ENCODE measurements at places on chromosomes 4 and X.

DNA sequence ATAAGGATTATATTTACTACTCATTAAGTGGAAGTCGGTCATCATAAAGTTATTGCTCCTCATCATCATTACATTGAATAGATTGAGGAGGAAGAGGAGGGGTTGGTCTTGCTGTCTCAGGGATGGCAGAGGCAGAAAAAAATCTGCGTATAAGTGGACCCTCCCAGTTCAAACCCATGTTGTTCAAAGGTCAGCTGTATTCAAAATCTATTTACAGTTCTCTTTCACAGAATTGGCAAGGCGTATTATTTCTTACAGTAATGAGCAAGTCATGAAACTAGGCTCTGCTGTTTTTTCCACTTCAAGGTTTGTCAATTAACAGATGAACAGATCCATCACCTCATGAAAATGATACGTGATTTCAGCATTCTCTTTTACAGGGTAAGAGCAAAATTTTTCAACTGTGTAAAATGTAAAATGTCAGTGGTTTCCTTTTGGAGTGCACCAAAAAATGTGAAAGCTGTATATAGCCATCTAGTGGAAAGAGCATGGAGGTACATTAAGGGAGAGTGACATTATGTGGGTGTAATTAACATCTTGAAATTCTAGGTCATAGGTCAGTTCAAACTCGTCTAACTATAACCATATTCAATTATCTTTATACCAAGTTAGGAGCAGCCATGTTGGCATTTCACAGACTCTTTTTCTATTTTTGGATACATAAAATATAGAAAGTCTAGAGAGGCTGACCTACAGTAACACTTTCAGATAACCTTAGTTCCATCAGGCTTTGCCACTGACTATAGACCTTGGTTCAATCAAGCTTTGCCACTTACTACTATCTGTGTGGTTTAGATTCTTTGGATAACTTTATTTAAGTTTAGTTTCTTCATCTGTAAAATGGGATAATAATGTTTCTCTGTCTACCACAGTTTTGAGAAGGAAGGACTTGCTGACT, 30.1 kb downstream of the NEIL3 start:
- no peak for DNase-seq
- H3K4me1 ChIP-seq: no peaks in the 10 kb centered on the region
- peaks cover 67% of the 10 kb centered on the region for H3K36me3 ChIP-seq
- no peak overlapping the region for H3K27ac ChIP-seq

- H3K4me3 ChIP-seq: no peak overlapping the region
- H3K36me3 ChIP-seq: no peaks in the 10 kb centered on the region
- no peak for DNase-seq
- H3K4me1 ChIP-seq: no peaks in the 10 kb centered on the region
- no peak overlapping the region for H3K27ac ChIP-seq
- H3K27me3 ChIP-seq: no peaks in the 10 kb centered on the region
These were observed 135.1 kb downstream of the PLS3 start for GRCh38 chrX:115696039-115696438.

DNA sequence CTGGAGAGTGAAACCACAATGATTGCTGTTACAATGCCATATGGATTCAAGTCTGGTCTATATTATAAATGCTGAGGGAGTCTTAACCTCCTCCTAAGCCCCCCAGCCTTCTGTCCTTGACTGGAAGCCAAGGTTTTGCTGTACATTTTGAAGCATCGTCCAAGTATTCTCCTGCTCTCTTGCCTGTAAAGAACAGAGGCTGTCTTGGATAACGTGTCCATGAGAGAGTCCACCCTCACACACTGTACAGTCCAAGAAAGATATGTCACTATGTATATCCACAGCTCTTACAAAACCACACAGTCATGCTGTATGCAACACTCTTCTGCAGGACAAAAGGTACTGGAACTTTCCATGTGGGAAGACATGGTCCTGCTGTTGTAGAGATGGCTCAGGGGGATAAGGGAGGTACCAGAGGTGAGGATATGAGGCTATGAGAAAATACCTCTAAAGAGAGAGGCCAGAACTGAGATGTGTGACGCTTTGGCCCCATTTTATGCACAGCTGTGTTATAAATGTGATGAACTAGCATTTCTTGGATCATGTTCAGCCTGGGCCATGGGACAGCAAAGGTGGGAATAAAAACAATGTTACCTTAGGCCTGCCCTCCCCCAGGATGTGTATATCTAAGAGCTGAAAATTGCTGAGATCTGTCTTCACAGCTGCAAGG, 678.6 kb downstream of the IQCM start:
- no peaks in the 10 kb centered on the region for H3K36me3 ChIP-seq
- no peaks in the 10 kb centered on the region for H3K27me3 ChIP-seq
- H3K4me3 ChIP-seq: no peak overlapping the region
- DNase-seq: no peak
- no peak overlapping the region for H3K27ac ChIP-seq

GRCh38 chrX:148540671-148541583, 40.5 kb downstream of the AFF2 start:
- H3K27me3 ChIP-seq: no peaks in the 10 kb centered on the region
- no peak overlapping the region for H3K4me3 ChIP-seq
- DNase-seq: no peak
- no peak overlapping the region for H3K27ac ChIP-seq
- H3K4me1 ChIP-seq: peaks cover 2% of the 10 kb centered on the region

GRCh38 chr4:157591245-157591644, 370.7 kb downstream of the GRIA2 start:
- no peak overlapping the region for H3K4me3 ChIP-seq
- H3K36me3 ChIP-seq: no peaks in the 10 kb centered on the region
- no peak overlapping the region for H3K27ac ChIP-seq
- DNase-seq: no peak

- no peak overlapping the region for H3K27ac ChIP-seq
- no peaks in the 10 kb centered on the region for H3K27me3 ChIP-seq
- no peak overlapping the region for H3K4me3 ChIP-seq
- no peaks in the 10 kb centered on the region for H3K4me1 ChIP-seq
- no peaks in the 10 kb centered on the region for H3K36me3 ChIP-seq
- no peak for DNase-seq
These were observed 62.5 kb downstream of the ABLIM2 start for GRCh38 chr4:8095956-8096689.

DNA sequence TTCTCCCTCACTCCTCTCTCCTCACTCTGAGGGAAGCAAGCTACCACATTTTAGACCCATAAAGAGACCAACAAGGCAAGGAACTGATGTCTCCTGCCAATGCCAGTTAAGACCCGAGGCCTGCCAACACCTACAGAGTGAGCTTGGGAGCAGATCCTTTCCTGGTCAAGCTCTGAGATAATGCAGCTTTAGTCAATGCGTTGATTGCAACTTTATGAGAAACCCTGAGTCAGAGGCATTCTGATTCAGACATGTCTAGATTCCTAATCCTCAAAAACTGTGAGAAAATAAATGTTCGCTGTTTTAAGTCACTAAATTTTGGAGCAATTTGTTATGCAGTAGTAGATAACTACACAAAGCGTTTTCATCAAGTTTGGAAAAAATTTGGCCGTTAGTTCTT, 115.5 kb downstream of the JADE1 start:
- no peaks in the 10 kb centered on the region for H3K27me3 ChIP-seq
- H3K4me3 ChIP-seq: no peak overlapping the region
- H3K27ac ChIP-seq: no peak overlapping the region
- no peaks in the 10 kb centered on the region for H3K4me1 ChIP-seq
- DNase-seq: no peak
- peaks cover 6% of the 10 kb centered on the region for H3K36me3 ChIP-seq

DNA sequence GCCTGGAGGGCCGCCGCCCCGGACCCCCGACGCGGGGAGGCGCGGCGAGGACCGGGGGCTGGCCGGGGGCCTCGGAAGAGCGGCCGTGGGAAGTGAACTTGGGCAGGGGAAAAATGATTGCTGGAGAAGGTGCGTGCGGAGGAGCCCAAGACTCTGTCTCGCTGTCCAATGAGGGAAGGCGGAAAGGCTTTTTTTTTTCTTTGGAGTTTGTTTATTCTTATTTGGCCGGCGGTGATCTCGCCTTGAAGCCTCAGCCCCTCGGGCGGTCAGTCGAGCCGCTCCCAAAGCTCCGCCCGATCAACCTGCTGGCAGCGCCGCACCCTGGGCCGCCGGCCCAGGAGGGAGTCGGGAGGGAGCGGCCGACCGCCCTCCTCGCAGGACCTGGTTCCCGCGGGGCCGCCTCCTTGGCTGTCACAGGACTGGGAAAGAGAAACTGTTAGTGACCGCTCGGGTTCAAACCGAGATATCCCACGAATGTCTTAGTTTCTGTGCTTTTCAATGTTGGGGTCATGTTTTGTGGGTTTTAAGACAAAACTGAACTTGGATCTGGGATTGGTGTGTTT, 2.5 kb downstream of the CPEB2 start:
- peak overlapping the region; percentile 87 for H3K4me3 ChIP-seq
- H3K27me3 ChIP-seq: peaks cover 15% of the 10 kb centered on the region
- no peaks in the 10 kb centered on the region for H3K4me1 ChIP-seq
- peak; percentile 32 for DNase-seq
- H3K36me3 ChIP-seq: no peaks in the 10 kb centered on the region
- no peak overlapping the region for H3K27ac ChIP-seq

DNA sequence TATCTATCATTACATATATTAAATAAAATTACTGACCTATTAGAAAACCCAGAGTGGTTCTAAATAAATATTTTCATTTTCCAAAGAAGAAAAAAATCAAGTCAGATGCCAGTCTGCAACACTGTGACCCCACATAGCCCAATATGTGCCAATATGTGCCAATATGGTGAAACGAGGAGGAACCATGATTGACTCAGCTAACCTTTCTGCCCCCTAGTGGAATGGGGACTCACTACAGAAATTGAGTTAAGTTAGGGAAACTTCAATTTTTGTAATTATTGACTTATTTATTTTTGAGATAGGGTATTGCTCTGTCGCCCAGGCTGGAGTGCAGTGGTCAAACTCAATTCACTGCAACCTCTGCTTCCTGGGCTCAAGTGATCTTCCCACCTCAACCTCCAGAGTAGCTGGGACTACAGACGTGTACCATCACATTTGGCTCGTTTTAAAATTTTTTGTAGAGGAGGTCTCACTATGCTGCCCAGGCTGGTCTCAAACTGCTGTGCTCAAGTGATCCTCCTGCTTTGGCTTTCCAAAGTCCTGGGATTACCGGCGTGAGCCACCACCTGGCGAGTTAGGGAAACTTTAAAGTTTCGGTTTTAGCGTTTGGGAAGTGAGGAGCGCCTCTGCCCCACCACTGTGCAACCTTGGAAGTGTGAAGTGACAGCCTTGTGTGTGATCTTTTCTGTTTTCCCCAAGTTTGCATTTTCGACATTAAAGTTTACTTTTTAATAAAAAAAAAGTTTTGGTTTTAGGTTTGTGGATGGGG, 116.8 kb upstream of the SHISA3 start:
- H3K4me3 ChIP-seq: no peak overlapping the region
- H3K4me1 ChIP-seq: no peaks in the 10 kb centered on the region
- no peaks in the 10 kb centered on the region for H3K36me3 ChIP-seq
- no peak for DNase-seq
- no peak overlapping the region for H3K27ac ChIP-seq
- H3K27me3 ChIP-seq: no peaks in the 10 kb centered on the region

DNA sequence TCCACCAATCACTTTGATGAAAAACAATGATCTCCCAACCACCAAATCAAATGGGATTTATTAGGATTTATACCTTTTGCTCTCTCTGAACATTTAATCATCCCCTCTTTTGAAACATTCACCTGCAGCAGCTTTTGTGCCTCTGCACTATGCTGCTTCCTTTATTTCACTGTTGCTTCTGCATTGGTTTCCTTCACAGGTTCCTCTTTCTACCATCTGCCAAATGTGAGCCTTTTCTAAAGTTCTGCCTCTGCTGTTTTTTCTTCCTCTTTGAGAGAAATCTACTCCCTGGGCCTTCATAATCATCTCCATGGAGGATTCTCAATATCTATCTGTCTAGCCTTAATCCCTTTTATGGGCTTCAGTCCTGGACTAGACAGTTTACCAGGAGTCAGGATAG, 24.7 kb downstream of the CUL4B start:
- no peak overlapping the region for H3K27ac ChIP-seq
- H3K4me1 ChIP-seq: no peaks in the 10 kb centered on the region
- H3K36me3 ChIP-seq: peaks cover 89% of the 10 kb centered on the region
- H3K4me3 ChIP-seq: no peak overlapping the region

DNA sequence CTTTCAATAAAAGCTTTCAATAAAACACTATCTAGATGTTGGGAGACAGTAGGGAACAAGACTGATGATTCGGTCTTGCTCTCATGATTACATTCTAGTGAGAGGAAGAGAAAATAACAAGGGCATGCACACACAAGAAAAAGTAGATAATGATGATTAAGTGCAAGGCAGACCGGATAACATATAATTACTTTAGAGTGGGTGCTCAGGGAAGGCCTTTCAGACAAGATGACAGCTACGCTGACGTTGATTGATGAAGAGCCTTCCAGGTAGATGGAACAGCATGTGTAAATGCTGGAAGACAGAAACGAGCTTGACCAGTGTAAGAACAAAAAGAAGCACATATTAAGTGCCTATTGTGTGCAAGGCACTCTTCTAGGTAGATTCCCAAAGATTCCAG, 43.4 kb downstream of the TXK start:
- H3K36me3 ChIP-seq: no peaks in the 10 kb centered on the region
- H3K4me3 ChIP-seq: no peak overlapping the region
- peaks cover 1% of the 10 kb centered on the region for H3K4me1 ChIP-seq
- H3K27ac ChIP-seq: no peak overlapping the region
- H3K27me3 ChIP-seq: no peaks in the 10 kb centered on the region

DNA sequence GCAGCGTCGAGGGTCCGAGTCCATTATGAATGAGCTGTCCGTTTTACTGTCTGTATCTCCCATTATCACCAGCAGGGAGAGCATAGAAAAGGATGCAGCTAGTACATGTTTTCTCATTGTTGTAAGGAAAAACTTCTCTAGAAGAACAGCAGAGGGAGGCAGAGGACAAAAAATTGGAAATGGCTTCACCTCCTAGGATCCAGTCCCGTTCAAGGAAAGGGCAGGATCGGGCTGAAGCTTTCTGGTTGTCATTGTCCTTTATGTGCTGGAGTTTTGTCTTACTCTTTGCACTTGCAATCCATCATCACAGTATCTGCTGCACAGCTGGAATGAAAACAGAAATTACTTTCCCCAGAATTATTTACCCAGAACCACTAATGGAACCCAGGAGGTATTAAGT, 14.7 kb downstream of the NDP start:
- no peaks in the 10 kb centered on the region for H3K27me3 ChIP-seq
- H3K4me3 ChIP-seq: no peak overlapping the region
- H3K4me1 ChIP-seq: no peaks in the 10 kb centered on the region
- no peaks in the 10 kb centered on the region for H3K36me3 ChIP-seq
- H3K27ac ChIP-seq: no peak overlapping the region

DNA sequence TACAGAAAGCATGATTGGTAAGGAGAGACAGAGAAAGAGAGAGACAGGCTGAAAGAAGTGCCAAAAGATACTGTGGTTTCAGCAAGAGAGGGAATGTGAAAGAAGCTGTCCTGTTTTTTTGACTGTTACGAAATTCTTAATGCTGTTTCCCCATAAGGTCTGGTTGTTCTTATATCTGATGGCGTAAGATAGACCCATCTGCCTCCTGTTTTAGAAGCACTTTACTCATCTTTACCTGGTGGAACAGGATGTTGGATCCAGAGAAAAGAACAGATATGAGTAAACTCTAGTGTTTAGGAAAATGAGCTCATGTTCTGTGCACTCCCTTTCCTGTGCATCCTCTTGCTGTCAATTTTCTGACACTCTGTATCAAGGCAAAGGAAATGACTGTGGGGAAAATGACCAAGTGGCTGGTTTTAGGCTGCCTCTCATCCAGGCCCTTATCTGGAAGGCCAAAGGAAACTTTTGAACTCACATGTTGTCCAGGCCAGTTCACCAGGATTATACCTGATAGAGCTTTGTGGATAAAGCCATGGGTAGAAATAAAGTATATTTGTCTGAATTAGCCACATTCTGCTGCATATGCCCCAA, 311.7 kb upstream of the HTR2C start:
- H3K27ac ChIP-seq: no peak overlapping the region
- DNase-seq: no peak
- no peaks in the 10 kb centered on the region for H3K4me1 ChIP-seq
- H3K36me3 ChIP-seq: no peaks in the 10 kb centered on the region
- no peaks in the 10 kb centered on the region for H3K27me3 ChIP-seq
